Vagina (tissue), 2 donors: ENCODE measurements at places on chromosomes 13 and 19.

- DNase-seq: no peak
These were observed 159.5 kb downstream of the RBM26 start for GRCh38 chr13:79246578-79246949.

DNA sequence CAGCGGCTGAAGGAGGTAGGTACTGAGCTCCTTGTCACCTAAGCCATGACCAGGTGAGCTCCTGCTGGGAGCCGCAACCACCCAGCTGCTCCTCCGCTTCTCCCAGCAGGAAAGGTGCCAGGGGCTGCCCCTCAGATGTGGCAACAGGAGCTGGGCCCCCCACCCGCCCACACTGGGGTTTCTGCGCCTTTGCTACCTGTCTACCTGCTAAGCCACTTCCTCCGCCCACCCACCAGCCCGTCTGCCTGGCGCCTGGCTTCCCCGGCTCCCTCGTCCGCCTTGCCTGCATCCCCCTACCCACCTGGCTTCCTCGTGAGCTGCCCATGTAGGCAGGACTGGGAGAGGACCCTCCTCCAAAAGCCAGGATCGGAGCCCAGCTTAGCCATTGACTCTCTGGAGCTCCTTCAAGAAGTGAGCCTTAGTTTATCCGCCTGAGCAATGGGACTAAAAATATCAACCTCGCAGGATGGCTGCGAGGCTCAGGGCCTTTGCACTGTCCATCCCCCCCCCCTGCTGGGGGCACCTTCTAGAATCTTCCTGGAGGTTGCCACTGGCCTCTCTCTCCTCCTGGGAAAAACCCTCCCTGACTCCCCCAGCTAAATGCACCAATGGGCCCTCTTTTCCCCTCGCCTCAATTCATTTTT lies 55.8 kb upstream of the KLF2 start:
- no peak for DNase-seq

- DNase-seq: no peak
These were observed 30.1 kb downstream of the SCEL start for GRCh38 chr13:77565635-77566034.

DNA sequence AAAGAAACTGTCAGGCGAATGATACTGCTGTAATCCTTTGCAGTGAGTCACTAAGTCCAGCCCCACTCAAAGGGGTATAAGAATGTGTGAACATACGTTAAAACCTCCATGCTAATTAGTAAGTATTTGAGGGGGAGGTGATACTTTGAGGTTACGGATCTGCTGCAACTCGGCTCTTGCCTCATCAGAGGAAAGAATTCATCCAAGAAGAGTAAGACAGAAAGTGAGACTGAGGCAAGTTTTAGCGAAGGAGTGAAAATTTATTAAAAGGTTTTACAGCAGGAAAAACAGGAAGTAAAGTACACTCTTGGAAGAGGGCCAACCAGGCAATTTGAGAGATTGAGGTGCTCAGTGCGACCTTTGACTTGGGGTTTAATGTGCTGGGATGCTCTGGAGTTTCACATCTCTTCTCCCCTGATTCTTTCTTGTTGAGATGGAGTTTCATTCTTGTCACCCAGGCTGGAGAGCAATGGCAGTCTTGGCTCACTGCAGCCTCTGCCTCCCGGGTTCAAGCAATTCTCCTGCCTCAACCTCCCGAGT lies 9.8 kb downstream of the CLEC4M start:
- no peak for DNase-seq
